ENCODE measurements at places on chromosomes 5 and 9.

DNA sequence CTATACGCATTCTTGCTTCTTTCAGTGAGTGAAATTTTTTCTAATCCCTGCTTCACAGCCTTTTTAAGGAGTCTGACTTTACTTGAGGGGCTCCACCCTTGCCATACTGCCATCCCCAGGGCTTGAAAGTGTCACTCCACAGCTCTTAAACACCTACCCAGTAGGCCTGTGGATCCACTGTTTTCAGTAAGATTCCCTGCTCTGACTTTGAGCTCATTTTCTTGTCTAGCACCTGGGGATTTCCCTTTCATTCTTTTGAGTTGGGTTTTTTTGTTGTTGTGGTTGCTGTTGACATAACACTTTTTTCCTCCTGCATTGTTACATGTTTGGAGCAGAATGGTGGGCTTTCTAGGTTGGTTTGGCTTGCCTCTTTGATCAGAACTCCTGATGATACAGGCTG lies 23.6 kb downstream of the SREK1IP1 start:
- no peak for DNase-seq

DNA sequence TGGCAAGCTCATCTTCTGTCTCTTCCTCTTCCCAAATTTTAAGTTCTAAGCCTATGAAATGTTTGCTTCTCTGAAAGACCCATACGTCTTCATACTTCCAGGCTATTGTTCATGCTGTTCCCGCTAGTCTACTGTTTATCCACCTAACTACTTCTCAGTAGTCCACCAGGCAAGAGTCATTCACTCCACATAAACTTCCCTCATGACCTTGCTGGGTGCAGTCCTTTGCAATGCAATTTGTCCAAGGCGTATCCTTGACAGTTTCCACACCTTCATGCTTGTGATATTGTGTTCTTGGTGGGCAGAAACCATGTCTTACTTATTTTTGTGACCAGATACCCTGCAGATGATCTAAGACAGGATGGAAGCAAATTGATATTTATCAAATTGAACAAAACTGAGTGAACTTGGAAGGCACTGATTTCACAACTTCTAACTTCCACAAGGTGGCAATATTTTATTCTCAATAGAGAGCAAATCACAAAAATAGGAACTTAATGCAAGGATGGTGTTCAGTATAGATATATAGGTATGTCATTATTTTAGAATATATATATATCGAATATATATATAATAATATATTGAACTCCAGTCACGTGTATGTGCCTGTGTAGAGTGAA lies 30.3 kb downstream of the TYRP1 start:
- no peak for DNase-seq

GRCh38 chr5:125002727-125003598 lies 256.5 kb upstream of the ZNF608 start:
- DNase-seq: no peak

DNA sequence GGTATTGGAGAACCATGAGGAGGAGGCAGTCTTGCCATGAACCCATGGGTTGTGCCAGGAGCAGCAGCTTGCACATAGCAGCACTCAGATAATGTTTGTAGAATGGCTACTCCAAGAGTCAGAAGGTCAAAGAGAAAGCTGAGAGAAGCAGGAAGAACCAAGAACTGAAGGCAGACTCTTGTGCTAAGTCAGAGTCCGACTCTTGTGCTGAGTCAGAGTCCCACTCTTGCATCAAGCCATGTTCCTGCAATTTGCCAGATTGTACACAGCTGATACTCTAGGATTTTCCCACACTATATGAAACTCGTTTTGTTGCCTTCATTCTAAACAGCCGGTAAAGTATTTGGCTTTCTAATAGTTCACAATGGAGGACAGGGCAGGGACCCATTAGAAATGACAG lies 26.2 kb upstream of the HSPA9 start:
- no peak for DNase-seq

- no peak for DNase-seq
These were observed 109.5 kb upstream of the RAD23B start for GRCh38 chr9:107173422-107174180.

GRCh38 chr5:21684992-21685391 lies 1168.2 kb downstream of the CDH12 start:
- DNase-seq: no peak

- DNase-seq: no peak
These were observed 1293.9 kb upstream of the CDH6 start for GRCh38 chr5:29899583-29899982.

GRCh38 chr5:80707645-80708044 lies 52.9 kb upstream of the DHFR start:
- DNase-seq: no peak

- no peak for DNase-seq
These were observed 5.1 kb downstream of the ARL14EPL start for GRCh38 chr5:116037236-116037822.

DNA sequence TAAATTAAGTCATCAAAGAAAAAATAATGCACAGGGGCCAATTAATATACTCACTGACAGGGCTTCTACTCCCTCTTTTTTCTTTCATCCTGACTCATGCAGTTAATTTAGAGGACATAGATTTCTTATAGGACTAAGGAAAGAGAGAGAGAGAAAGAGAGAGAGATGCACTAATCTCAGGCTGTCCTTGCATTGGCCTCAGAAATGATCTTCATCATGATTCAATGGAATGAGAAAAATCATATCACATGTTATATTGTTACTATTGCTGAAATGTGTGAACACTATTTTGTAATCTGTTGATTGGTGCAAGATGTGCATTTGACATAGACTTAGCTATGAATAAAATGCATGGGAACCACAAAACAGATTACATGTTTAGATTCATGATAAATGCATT lies 608.3 kb upstream of the NUDT12 start:
- DNase-seq: no peak

DNA sequence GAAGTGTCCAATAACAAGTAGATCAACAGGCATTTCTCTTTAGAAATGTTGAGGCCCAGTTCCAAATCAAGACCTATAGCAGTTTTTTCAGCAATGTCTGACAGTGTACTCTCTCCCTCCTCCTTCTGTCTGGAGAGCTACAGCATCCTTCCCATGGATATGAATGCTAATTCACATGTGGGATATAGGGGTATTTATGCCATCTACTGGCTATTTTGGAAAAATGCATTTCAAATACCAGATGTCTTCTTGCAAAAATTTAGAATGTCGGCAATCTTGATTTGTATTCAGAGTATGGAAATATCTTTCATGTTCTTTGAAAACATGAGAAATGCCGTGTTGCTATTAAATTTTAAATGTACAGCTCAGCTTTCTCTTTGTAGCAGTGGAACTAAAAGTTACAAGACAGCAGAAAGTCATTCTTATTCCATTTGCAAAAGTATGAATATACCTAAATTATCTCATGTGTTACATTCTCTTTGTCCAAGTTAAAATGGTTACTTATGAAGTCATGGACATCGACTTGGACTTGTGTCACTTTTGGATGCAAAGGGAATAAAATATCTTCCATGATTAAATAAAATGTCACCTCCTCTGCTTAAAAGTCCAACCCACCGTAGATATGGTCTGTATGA lies 647.8 kb downstream of the TAF11L14 start:
- DNase-seq: no peak

GRCh38 chr5:14143546-14143840 lies 351 bp downstream of the TRIO start:
- DNase-seq: no peak

DNA sequence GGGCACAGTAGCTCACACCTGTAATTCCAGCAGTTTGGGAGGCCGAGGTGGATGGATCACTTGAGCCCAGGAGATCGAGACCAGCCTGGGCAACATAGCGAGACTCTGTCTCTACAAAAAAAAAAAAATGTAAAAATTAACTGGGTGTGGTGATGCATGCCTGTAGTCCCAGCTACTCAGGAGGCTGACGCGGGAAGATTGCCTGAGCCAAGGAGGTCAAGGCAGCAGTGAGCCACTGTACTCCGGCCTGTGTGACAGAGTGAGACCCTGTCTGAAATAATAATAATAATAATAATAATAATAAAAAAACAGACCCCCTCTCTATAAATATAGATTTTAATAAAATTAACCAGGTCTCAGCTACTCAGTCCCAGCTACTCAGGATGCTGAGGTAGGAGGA lies 179.7 kb downstream of the AOPEP start:
- no peak for DNase-seq

GRCh38 chr5:173315495-173316338 lies 12.5 kb downstream of the STC2 start:
- DNase-seq: no peak

GRCh38 chr9:90772386-90772785 lies 29.2 kb upstream of the SYK start:
- DNase-seq: no peak

- DNase-seq: no peak
These were observed 4.1 kb upstream of the TOR1A start for GRCh38 chr9:129828051-129828450.

DNA sequence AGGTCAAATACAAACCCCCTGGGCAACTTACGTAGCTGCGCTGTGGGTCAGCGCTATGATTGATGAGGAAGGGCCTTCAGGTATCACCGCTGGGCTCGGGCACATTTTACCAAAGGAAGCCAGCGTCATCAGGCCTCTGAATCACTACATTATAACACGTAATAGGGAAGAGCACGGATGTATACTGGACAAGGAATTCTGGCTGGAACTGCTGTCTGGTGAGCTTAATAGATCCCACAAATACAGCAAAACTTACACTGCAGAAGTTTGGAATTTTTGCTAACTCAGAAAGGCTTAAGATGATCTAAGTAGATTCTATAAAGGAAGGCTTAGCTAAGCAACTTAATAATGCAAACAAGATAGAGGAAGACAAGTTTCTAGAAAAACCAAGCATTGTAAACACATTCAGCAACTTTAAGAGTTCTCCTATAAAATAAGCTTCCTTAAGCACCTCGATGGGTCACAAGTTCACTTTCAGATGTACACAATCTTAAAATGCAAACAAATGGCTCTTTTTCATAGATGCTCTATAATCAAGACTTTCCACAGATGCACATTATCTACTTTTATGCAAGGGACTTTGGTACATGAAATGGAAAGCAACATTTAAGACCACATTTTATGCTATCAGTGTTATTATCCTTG lies 360.1 kb upstream of the PANK3 start:
- DNase-seq: no peak

GRCh38 chr9:113660196-113660595 lies 196.7 kb downstream of the RGS3 start:
- DNase-seq: no peak

- no peak for DNase-seq
These were observed 5.8 kb upstream of the MEF2C start for GRCh38 chr5:88888848-88889188.

- DNase-seq: no peak
These were observed 32.6 kb downstream of the SLC38A9 start for GRCh38 chr5:55679556-55679955.

DNA sequence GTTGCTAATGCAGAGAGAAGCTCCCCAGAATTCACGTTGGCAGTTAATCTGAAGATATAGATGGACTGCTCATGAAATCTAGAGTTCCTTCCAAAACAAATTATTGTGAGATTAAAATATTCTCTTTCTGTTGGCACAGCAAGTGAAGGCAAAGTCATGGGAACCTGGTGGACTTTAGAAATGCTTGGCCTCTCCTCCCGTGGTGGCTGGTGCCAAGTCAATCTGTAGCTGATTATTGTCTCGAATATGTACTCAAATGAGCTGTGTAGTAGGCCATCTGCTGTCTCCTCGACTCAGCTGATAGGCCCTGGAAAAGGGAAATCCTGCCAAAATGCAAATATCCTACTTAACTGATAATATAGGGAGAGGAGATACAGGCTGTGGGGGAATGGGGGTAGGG lies 69.3 kb downstream of the DAPK1 start:
- DNase-seq: no peak

DNA sequence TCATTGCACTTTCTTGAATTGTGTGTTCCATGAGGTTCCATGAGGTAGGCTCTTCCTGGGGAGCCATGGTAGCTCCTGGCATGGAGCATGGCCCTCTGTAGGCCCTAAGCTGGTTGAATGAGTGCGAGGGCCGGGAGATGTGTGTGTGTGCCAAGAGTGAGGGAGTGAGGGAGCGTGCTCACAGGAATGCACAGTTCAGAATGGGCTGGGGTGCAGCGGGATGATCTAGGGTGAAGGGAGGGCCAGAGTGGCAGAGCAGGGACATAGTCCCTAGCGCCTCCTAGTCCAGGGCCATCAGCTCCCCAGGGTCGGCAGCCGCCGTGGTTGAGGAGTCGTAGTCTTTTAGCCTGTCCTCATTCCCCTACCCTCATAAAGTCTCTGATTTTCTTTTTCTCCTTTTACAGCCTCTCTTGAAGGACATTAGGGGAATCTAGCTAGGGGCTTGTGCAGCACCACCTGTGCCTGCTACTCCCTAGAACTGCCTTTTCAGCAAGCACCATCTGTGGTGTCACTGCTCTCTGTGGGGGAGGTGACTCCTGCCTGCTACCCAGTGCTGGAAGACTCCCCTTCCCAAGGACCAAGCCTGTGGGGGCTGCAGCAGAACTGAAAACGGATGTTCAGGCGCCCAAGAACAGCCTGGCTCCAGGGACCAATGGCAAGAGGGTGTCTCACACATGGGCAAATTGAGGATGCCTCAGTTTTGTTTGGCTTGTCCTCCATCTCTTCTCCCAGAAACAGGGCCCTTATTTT lies 65.3 kb upstream of the PPARGC1B start:
- DNase-seq: no peak

DNA sequence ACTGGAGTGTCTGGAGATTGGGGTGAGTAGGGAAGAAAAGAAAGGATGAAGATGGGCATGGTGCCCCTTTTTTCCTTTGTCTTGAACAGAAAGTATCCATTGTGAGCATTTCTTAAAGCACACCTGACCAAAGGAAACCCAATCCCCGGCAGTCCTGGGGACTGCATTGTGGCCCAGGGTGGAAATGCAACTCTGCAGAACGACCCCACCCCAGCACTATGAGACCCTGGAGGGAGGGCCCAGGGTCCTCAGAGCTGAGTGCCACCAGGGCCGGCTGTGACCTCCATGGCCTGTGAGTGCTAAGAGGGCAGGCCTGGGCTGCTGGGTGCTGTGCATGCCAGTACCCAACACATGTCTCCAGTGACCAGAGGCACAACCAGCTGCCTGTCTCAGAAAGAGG lies 18.5 kb downstream of the EEIG1 start:
- no peak for DNase-seq

DNA sequence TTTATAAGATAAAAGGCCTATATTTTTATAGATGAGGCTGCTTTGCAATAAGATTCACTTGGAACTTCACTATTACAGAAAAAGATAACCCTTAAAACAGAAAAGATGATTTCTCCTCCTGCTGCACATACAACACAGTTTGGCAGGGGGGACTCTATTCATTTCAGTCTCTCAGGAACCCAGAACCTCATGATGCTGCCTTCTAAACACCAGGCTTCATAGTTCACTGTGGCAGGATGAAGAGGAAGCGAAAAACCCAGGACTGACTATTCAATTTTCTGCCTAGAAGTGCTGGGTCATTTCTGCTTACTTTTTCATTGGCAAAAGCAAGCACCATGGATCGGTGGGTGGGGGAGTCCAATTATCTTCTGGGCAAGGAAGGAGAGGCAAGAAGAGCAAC lies 179.5 kb downstream of the NTRK2 start:
- no peak for DNase-seq

DNA sequence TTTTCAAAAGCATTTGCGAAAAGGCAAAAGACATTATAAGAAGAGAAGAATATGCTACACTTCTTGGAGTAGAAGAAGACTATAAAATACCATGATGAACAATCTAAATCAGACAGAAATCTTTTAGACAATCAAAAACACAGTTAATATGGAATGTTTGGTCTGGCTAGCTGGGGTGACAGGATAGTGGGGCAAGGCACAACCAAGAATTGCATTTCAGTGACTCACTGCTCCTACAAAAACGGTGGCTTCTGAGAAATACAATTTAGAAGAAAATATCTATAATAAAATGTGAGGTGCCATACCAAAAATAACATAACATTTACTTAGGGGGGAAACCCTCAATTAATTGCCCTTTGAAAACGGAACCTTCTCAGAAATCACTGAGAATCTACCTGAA lies 363.4 kb downstream of the NPR3 start:
- no peak for DNase-seq

GRCh38 chr9:87656485-87656884 lies 69.4 kb upstream of the CTSL start:
- DNase-seq: no peak

Data from stimulated activated CD4-positive, alpha-beta T cell treated with anti-CD3 and anti-CD28 coated beads, TNF-alpha, amount 100 ng/mL, for 48 hours (primary cell).